HCEC 1CT (cell line): ENCODE measurements at places on chromosomes 5 and 9.

DNA sequence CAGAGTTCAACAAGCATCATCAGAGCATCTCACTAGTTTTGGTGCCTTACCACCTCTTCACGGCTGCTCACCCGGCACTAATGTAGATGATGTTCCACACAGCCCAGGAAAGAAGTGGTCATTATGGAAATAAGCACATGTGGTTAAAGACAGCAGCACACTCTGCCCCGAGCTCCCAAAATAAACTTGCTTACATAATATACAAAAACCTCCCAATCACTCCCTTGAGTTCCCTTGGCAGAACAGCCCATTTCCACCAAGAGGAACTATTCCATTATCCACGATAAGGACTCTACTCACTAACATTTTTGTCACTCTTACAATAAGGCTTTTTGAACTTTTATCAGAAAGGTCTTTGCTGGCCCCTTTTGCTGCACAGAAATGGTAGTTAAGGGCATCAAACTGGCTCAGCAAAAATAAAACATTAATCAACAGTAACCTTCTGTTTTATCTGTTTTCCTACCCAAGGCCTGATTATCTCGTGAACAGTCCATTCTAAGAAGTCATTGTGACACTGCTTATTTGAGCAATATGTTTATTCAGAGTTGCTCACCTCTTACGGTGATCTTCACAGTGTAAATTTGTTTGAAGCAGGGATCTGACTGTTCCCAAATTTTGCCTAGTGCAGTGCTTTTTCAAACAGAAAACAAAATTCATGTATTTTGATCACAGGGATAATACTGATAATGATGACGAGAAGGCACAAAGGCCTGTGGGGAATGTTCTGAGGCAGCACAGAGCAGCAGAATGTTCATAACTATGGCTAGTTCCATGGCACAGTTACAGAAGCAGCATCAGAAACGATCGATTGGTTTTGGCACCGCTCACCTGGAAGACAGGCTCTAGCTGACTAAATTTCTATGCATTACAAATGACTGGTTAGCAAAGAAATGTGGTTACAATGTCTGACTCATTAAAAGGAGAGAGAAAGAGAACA, 399.8 kb upstream of the PIK3R1 start:
- DNase-seq = peak; percentile 57

DNA sequence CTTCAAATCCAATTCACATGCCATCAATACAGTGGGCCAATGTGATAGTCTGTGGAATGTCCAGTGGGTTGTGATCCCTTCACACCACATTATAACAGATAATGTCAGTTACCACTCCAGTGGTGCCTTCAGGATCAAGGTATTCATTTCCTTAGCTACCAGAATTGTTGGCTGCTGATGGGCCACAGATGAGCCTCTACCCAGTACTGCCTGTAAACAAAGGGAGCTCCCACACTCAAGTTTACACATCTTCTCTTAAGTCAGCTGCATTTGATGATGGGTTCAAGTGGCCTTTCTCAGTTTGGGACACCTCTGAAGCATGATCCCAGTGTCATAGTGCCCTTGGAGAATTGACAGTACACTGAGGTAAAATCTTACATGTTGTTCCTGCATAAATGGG, 477.0 kb upstream of the CD180 start:
- no peak for DNase-seq

DNA sequence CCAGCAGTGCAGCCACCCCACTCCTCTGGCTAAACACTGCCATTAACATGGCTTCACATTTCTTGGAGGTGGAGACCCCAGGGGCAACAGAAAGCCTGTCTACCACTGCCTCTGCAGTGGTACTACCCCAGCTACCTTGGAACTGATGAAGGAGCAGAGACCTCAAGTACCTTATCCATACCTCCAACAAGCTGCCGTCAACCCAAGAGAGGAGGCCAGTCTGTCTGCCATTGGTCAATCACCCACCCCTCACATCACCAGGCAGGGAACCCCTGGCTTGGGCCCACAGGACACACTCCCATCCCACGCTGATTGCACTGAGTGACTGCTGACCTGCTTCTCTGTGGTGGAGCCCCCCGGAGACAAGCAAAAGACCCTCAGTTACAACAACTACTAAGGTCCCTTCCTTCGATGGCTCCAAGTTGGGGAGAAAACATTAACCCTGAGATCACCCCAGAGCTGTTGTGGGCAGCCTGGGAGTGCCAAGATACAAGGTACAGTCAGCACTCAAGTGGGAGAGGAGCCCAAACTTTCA, 5.6 kb downstream of the IFNA14 start:
- no peak for DNase-seq

DNA sequence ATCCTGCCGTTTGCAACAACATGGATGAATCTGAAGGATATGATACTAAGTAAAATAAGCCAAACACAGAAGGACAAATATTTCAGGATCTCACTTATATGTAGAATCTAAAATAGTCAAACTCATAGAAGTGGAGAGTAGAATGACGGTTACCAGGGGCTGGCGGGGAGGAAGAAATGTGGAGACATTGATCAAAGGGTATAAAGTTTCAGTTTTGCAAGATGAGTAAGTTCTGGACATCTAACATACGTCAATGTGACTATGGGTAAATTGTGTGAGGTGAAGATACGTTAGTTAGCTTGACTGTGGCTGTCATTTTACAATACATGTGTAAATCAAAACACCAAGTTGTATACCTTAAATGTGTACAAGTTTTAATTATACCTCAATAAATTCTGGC, 200.3 kb downstream of the SNX18 start:
- DNase-seq = no peak

- DNase-seq = no peak
These were observed 109.6 kb downstream of the ADAMTS2 start for GRCh38 chr5:179235416-179236400.

DNA sequence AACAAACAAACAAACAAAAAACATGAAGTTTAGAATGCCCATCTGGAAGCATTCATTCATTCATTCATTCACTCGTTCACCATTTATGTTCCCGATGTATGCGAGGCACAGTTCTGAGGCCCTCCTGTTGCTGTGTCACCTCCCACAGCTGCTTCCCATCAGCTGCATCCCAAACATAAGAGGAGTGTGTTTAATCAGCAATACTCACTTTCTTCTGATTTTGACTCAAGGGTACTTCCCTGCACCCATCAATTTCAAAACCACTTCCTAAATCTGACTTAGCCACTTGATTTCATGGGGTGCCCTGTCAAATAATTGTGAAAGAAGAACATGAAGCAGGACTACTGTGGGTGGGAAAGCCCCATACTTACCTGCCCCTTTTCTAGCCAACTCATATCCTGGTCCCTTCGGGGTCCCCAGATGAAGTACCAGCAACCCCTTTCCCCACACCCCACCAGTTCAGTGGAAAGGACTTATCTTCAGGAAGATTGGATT, 128.0 kb upstream of the IL12B start:
- DNase-seq = no peak

- DNase-seq = no peak
These were observed 162.1 kb downstream of the TRPM3 start for GRCh38 chr9:70959366-70959765.

DNA sequence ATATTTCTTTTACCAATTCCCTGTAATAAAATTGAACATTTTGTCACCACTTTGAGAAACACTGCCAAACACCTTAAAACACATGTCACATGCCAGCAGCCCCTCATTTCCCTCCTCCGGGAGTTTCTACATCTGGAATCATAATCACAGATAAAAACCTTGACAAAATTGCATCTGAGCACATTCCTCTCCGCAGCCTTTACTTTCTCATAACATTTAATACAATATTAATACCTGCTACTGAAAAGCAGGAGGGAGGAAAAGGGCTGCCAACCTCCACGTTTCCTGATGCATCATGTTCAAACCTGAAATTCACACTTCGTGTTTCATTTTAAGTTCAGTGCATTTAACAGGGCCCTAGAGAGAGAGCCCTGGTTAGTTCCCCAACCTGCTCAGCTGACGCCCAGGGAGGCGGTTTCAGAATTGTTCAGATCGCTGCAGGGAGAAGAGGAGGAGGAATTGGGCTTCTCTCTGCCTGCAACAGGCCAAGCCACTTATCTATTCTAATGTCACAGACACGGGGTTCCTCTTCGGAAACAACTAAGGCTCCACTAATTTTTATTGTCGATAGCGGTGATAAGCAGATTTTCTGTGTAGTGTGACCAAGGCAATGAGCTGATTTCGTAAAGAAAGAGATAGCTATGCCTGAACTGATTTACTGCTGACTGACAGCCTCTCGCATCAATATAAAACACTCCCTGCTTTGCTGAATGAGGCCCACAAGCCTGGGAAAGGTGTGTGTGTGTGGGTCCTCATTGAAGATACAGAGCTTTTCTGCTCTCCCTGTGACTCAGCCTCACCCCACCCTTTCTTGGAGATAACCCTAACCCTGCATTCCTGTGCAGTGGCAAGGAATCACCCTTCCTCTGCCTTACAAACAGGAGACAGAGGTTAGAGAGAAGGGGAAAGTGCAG, 4.9 kb upstream of the LHX2 start:
- no peak for DNase-seq

DNA sequence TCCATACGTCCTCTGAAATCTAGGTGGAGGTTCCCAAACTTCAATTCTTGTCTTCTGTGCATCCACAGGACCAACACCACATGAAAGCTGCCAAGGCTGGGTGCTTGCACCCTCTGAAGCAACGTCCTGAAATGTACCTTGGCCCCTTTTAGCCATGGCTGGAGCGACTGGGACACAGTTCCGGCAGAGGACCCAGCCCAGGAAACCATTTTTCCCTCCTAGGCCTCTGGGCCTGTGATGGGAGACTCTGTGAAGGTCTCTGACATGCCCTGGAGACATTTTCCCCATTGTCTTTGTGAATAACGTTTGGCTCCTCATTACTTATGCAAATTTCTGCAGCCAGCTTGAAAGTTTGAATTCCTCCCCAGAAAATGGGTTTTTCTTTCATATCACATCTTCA, 261.8 kb upstream of the RFX3 start:
- DNase-seq = no peak

- no peak for DNase-seq
These were observed 107.8 kb upstream of the FAM120A start for GRCh38 chr9:93343663-93344062.

- DNase-seq = no peak
These were observed 12.3 kb downstream of the FNBP1 start for GRCh38 chr9:130030651-130031127.
